Brain pericyte (primary cell): ENCODE measurements at places on chromosomes 6 and 20.

DNA sequence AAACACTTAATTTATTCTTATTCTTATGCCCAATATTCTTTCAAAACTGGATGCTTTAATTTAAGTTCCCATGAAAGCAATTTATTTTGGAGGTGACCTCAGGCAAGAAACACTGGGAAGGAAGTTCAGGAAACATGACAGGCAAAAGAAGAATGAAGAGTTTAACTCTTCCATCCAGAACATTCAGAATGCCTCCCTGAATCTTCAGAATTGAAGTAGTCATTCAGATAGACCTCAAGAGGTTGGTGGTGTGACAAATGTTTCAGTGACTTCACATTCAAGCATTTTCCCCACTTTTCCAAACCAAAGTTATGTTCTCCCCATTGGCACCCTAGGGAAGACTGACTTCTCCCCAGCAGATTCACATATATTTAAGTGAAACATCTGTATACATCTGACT lies 110.5 kb downstream of the HAO1 start:
- DNase-seq = no peak

DNA sequence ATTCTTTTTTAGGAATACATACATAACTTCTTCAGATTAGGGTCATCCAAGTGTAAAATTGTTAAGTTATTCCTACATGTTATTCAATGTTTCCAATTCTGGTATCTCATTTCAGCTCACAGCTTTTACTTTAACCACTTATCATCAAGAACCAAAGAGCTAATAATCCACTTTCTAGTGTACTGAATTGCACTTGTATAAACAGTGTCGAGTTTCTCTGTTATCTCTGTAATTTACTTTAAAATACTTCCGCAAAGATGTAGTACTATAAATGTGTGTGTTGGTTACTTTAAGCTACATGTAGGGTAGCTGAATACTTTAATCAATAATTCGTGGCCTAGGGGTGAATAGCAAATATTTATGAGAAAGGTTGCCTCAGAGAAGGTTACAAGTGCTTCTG lies 8.8 kb upstream of the GJA1 start:
- no peak for DNase-seq

GRCh38 chr6:13285705-13286104 lies 42.6 kb downstream of the TBC1D7 start:
- no peak for DNase-seq

DNA sequence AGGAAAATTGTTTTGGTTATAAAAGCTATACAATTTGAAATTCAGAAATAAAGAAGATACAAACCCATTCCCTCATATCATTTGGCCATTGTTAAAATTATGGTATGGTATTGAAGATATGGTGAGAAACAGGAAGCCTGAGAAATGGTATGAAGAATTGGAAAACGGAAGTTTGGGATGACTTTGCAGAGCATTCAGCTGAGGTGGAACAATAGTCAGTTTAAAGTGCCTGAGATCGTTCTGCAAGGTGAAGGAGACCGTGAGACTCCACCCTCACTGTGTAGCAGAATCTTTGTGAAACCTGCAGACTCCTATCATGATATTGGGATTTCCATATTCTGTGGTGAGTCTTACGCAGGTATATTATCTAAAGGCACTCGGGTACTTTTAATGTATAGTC lies 97.3 kb downstream of the ADGRB3 start:
- DNase-seq = no peak

DNA sequence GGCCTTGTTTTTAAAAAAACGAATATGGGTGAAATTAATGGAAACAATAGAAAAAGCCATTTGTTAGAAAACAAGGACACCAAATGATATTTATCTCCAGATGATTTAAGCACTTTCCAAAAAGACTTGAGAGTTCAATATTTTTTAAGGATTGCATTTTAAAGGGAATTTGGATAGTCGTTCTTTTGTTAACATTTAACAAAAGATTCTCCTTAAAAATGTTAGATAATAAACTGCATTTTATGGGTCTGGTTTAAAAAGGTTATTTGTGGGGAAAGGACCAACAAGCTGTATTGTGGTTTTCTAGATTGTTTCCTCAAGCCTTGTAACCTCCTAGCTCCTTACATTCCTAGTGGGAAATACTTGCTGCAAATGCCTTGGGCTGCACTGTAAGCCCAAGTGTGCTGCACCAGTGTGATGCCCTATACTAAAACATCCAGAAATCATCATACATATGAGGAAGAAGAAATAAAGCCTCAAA lies 1.5 kb upstream of the PHIP start:
- no peak for DNase-seq

- no peak for DNase-seq
Observed at GRCh38 chr6:46925563-46926253, 4.0 kb upstream of the ADGRF5 start.

DNA sequence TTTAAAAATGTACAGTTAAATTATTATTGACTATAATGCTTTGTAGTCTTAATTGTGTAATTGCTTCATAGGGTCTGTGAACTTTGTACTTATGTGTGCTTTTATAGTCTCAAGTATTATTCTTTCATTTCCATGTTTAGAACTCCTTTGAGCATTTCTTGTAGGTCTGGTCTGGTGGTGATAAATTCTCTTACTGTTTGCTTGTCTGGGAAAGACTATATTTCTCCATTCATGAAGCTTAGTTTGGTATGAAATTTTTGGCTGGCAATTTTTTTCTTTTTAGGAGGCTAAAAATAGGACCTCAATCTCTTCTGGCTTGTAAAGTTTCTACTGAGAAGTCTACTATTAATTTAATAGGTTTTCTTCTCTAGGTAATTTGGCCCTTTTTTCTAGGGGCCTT lies 67.4 kb downstream of the CCDC170 start:
- DNase-seq = no peak

DNA sequence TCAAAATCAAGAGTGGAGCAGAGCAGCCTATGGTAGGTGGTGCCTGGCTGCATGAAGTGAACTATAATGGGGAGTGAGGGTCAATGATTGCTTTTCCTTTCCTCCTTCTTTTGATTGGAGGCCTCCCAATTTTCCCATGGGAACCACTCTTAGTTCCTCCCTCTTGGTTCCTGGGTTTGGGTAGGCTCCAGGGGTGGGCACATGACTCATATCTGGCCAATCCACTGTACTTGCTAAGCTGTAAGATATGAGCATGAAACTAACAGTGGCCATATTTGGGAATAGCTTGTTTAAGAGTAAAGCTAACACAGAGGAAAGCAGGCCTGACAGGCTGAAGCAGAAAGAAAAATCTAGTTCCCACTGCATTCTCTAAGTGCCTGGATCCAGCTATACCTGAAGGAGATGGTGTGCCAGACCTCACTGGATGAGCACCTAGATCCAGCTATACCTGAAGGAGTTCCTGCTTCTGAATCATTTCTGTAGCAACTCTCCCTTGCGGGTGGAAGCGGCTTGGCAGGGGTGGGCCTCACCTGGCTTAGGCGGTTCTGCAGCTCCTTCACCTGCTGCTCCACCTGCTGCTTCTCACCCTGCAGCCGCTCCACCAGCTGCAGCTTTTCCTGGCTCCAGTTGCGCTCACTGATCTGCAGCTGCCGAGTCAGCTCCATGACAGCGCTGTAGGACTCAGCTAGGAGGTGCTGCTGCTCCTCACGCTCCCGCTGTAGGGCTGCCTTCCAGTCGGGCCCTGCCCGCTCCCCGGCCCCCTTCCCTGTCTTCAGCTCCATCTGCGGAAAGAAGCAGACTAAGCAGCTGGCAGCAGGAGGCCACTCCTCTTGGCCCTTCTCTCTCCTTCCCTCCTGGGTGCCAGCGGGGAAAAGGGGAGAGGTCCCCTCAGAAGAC lies 29.0 kb upstream of the DSN1 start:
- no peak for DNase-seq

DNA sequence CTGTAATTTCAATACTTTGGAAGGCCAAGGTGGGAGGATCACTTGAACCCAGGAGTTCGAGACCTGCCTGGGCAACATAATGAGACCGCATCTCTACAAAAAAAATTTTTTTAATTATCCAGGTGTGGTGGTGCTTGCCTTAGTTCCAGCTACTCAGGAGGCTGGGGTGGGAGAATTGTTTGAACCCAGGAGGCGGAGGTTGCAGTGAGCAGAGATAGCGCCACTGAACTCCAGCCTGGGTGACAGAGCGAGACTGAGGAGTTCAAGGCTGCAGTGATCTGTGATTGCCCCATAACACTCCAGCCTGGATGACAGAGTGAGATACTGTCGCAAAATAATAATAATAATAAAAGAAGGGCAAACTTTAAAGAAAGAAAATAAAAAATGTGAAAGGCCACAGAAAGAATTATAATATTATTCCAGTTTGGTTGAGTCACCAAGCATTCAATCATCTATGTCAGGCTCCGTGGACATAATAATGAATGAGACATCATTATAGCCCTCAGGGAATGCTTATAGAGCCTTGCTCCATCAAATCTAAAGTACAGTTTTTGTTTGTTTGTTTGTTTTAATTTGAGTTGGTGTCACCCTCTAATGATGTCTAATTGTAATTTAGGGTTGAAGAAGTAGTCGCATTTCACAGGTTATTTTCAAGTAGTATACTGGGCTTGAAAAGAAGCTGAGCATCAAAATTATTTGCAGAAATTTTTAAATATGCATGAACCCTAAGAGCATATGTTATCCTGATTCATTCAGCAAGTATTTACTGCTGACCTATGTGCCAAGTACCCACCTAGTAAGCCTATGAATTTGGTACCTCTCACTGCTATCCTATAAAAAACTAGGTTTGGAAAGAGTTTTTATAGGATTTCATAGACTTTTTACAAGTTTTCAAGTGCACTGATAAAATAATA lies 15.1 kb downstream of the GLYATL3 start:
- no peak for DNase-seq

GRCh38 chr6:155185544-155185943 lies 78.3 kb upstream of the CLDN20 start:
- no peak for DNase-seq

GRCh38 chr6:3937438-3937837 lies 88.3 kb downstream of the FAM50B start:
- no peak for DNase-seq

GRCh38 chr6:94953867-94954631 lies 623.3 kb upstream of the MANEA start:
- no peak for DNase-seq

DNA sequence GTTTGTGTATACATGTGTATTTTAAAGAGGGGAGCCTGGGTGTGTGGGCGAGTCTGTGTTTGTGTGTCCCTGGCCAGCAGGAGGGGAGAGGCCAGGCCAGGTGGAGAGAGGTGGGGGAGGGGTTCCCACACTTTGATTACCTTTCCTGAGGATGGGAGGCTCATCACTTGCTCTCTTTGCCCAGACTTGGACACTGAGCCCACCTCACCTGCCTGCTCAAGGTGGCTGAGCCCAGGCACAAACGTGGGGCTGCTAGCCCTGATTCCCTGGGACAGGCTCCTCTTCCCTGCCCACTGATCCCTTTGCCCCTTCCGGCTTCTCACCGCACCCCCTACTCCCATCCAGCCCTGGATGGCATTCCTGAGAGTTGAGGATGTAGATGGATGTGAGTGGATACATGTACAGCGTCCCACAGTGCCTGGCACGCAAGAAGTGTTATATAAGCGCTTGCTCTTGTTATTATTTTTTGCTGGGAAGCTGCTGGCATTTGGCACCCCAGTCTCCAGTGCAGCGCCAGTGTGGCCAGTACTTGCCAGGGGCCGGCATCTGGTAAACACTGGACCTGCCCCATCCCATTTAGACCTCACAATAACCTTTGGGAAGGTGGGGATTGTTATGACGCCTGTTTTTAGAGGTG lies 2.7 kb downstream of the CEBPB start:
- no peak for DNase-seq

- DNase-seq = no peak
Observed at GRCh38 chr6:44146685-44147084, 11.9 kb upstream of the CAPN11 start.

- DNase-seq = peak; percentile 20
Observed at GRCh38 chr6:143060806-143061596, at the start of gene AIG1. Gene AIG1, plus strand, starts transcription at chr6:143060889. Its CDS starts 37 bp downstream, at chr6:143060926.

GRCh38 chr6:33661106-33661838 lies 40.1 kb downstream of the ITPR3 start:
- no peak for DNase-seq

DNA sequence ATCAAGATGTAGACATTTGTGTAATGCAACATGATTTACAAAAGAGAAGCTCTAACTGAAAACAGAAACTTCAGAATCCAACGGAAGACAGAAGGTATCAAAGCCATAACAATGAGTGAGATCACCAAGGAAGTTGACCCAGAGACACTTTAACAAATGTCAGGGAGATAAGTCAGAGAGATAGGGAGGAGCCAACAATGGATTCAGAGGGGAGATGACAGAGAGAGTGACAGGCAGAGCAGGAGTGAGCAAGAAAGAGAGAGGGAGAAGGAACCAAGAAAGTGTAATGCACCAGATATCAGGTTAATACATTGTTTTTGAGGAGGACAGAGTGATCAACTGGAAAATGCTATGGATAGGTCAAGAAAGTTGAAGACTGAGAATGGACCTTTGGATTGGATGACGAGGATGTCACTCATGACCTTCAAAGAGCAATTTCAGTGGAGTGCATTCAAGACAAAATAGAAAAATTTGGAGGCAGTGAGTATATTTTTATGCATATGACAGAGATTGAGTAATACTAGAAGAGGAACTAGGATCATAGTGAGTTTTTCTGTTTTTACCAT lies 86.6 kb downstream of the TRDN start:
- DNase-seq = no peak

DNA sequence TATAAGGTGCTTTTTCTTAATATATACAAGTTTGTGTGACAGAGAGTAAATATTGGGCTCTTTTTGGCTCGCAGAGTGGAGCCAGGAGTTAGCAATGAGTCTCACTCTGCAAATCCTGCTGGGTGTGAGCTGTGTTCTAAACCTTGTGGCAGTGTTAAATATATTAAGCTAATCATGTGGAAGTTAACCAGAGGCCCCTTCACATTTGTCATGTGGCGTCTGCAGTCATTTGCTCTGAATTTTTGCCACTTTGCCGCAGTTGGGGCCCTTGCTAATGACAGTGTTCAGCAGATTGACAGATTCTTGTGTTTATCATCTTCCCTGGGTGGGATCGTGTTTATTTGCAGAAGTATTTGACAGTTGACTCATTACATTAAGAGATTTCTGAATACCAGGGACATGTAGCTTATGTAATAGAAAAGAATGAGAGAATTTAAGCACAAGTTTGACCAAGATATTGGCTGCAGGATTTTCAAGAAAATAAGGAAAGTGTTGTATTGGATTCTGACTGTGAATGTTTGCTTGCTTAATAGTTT lies 37.9 kb downstream of the SPATA2 start:
- DNase-seq = no peak

- DNase-seq = no peak
Observed at GRCh38 chr20:22446613-22447446, 137.5 kb downstream of the FOXA2 start.

- DNase-seq = no peak
Observed at GRCh38 chr20:39916236-39916765, 772.7 kb downstream of the MAFB start.
